ENCODE measurements at places on chromosomes 1 and 21. TPM values are rescaled to one million over a fixed set of nuclear protein-coding genes. Genes with fewer than 3 reads are reported as not detected.

- ATAC-seq, result no peak
Observed at GRCh38 chr1:223482766-223483165, 89.6 kb downstream of the CCDC185 start.

- no peak for ATAC-seq
Observed at GRCh38 chr1:228336308-228337030, 70.2 kb downstream of the TRIM11 start.

- ATAC-seq, result no peak
Observed at GRCh38 chr1:152166966-152167365, 7.9 kb upstream of the RPTN start.

Gene UBAP2L
- total RNA-seq, result 73.3 TPM

DNA sequence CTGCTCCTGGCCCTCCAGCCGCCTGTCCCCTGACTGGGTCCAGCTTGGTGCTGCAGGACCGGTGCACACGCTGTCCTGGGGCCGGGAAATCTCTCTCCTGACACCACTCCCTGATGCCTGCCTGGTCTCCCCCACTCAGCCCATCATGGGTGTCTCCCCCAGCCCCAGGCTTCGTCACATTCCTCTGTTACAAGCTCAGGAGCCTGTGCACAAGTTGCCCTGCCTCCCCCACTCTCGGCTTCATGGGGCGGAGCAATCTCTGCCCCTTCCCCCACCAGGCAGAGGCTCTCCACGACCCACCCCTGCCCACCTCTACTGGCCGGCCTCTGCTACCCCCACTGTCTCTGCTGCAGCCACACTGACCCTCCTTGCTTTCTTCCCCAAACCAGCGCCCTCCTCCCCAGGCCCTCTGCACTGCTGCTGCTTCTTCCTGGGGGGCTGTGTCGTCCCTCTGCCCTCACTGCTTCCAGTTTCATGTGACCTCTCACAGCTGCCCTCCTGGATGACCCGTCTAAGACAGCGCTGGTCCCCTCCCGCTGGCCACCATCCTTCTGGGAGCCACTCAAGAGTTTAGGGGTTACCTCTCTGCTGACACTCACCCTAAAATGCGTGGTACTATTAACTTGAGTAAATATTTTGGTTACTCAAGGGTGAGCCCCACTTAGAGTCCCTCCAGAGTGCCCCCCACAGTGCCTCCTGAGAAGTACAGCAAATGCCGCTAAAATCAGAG is 5.7 kb upstream of the RIPK4 start:
- no peak for ATAC-seq

DNA sequence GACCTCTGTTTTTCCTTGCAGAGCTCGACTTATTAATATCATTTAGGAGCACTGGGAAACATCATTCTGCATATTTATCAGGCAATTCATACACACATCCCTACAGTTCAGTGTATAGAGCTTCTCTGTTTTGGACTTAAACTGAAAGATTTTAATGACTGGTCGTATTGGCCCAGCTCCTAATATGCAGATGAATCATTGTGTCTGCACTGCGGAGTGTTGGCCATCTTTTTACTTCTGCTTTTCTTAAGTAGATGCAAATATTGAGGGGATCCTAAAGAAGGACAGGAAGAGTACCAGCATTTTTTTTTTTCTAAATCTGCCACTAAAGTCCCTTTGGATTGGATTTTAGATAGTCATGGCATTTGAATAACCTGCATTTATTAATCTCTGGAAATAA is 154.8 kb downstream of the BACH1 start:
- ATAC-seq, result no peak

DNA sequence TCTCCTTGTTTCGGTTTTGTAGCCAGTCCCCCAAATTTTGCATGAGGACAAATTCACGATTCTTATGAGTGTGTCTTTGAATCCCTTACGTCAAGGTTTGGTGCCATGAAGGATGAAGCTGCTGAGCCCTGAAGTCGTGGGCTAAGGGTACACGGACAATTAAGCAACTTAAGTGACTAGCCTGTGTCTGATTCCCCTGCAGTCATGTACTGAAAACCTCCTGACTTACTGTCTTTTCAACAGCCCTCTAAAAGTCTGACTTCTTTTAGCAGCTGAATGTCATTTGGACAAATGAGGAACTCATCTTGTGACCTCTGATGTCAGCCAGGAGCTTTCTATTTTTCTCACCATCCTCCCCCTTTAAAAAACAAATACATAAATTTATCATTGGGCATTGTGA is 27.1 kb upstream of the C1orf105 start:
- no peak for ATAC-seq

All from gastroesophageal sphincter (tissue), 4 donors.